Fibroblast of skin of right quadriceps (primary cell): ENCODE measurements at places on chromosomes 1 and 21.

DNA sequence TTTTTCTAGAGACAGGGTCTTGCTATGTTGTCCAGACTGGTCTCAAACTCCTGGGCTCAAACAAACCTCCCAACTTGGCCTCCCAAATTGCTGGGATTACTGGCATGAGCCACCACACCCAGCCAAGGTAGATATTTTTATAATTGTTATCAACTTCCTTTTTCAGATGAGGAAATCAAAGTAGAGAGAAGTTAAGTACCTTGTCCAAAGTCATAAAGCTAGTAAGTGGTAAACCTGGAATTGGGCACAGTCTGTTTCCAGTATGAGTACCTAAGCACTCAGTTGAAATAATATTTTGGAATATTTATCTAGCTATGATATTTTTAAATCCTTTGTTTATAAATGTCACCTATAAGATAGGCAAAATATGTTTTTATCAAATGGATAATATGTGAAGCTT lies 22.3 kb upstream of the PLEKHO1 start:
- no peak for DNase-seq

DNA sequence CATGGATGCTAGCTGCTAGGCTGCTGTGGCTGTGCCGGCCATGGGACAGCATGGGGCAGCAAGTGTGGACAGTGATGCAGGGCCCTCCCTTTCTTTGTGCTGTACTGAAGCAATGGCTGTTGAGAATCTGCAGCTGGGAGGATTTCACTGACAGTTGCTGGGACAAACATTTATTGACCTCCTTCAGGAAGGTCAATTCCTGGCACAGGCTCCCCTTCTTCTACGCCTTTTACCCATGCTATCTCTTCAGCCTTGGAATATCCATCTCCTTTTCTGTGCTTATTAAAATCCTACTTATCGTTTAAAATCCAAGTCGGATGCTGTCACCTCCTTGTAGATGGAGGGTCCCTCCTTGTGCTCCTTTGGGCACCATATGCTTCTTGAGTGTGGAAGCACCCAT lies 213.1 kb upstream of the USP24 start:
- no peak for DNase-seq

DNA sequence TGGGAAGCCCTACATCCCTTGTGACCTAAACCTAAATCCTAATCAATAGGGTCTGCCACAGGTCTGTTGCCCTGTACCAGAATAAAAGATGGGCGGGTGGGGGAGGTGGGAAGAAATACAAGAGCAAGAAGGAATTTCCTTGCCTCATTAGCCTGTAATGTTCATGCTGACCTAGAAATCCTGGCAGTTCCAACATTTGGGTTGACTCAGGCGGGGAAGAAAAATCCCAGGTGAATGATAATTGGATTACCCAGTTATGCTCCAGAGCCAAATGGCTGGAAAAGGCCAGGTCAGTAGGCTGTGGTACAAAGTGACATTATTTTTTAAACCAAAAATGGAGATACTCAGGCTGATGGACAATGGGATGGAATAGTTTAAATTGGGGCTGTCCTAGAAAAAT lies 27.3 kb upstream of the A3GALT2 start:
- DNase-seq = peak; percentile 64

GRCh38 chr21:14737922-14738321 lies 191.8 kb upstream of the SAMSN1 start:
- DNase-seq = peak; percentile 4

DNA sequence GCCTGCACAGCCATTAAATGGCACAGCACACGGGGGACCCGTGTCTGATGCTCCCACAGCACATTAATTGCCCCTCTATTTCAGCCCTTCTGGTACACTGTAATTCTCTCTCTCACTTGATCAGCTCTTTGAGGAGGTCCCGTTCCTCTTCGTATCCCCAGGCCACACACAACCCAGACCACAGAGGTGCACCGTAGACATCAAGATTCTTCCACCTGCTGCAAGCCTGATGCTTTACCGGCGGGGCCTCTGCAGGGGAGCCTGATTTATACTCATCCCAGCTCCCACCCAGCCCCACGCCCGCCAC lies 759 bp downstream of the SMYD3 start:
- no peak for DNase-seq

- DNase-seq = no peak
Observed at GRCh38 chr1:214510477-214510876, 40.9 kb downstream of the PTPN14 start.

- peak; percentile 44 for DNase-seq
Observed at GRCh38 chr1:84735483-84735882, 45.2 kb upstream of the SSX2IP start.

DNA sequence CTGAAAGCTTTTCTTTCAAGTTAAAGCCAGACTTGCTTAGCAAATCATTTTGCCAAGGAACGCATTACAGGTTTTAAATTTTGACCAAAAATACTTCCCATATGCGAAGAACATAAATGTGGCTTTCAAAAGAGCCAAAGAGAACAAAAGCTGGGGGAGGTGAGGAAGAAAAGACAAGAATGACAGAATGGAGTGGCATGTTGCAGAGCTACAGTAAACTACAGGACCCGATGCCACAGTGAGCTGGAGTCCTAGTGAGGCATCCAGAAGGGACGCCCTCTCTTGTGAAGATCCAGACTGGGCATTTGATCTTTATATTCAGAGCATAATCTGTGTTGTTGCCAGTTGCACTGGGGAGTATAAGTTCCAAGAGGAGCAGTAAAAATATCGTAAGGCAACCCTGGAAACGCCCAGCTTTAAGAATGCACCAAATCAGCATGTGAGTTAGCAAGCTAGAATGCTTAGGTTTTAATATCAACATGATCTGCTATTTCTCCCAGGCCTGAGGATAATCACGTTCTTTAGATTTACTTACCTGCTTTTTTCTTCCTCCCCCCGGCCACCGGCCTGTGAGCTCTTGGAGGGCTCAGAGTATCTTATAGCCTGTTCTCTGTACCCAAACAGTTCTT lies 48.4 kb upstream of the HOOK1 start:
- DNase-seq = peak; percentile 23

GRCh38 chr1:64004451-64005025 lies 198.9 kb upstream of the UBE2U start:
- no peak for DNase-seq

- DNase-seq = no peak
Observed at GRCh38 chr1:46302641-46303037, 777 bp downstream of the LRRC41 start.

GRCh38 chr1:173507847-173508209 lies 30.7 kb downstream of the PRDX6 start:
- no peak for DNase-seq

GRCh38 chr1:157025385-157025784 lies 20.2 kb downstream of the ARHGEF11 start:
- DNase-seq = no peak

GRCh38 chr1:66397192-66397591 lies 136.8 kb upstream of the SGIP1 start:
- no peak for DNase-seq

- no peak for DNase-seq
Observed at GRCh38 chr1:6392809-6393399, 663 bp downstream of the ACOT7 start.

- no peak for DNase-seq
Observed at GRCh38 chr1:155183775-155184221, 10.1 kb downstream of the TRIM46 start.

- DNase-seq = peak; percentile 83
Observed at GRCh38 chr21:25496825-25497482, 110.3 kb downstream of the MRPL39 start.

- DNase-seq = peak; percentile 1
Observed at GRCh38 chr1:175402336-175402735, 209.8 kb upstream of the KIAA0040 start.

- no peak for DNase-seq
Observed at GRCh38 chr1:201062511-201063091, 39.1 kb upstream of the KIF21B start.

DNA sequence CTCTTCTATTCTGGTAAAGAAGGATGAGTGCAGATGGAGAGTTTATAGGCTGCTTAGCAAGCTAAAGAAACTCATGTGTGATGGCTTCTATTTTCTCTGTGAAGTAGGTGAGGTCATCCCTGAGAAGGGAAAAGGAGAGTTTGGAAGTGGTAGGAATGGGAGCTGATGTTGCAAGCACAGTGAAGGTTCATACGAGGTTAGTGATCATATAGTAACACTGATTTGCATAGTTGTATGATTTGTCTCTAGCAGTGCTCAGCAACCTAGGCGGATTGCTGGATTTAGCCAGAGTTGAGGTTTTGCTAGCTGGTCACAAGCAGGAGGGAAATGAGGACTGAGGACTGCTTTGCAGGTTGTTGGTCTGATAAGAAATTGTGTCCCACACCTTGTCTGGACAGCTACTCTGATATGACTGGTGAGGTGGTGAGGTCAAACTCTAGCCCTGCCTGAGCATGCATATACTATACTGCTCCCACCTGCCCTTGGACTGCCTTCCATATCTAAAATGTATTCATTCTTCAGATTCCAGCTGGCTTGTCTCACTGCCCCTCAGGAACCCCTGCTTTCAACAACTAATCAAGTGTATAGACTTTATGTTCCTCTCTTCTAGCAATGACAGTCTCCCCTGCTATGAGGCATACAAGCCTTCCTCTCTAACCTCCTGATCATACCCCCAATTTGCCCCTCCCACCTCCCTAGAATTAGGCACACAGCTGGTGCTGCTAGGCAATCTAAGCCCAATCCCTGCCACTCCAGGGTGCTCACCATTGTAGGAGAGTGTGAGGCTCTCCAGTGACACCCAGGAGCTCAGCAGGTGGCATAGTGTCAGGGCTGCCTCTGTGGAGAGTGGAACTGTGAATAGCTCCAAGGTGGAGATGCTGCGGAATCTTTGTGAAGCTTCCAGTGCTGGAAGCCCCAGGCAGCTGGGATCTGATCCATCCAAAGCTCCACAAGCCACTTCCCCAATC lies 18.5 kb downstream of the LRRC41 start:
- peak; percentile 44 for DNase-seq

- peak; percentile 42 for DNase-seq
Observed at GRCh38 chr1:202144402-202145067, at the start of gene ARL8A. ARL8A (minus strand) TSS chr1:202144737; CDS start chr1:202144572, 165 bp downstream.

DNA sequence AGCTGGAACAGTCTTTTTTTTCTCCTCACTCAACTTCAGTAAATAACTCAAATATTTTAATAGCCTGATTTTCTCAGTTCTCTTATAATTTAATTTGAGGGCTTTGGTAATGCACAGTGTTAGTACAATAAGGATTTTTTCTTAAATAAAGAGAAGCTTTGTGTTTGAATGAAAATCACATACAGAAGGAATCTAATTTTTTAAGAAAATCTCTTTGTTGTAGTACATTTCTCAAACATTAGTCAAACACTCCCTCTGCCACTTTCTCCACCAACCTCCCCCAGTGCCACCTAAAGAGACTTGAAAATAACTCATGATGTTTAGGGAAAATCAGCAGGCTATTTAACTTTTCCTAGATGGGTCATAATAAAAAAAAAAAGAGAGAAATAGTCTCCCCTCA lies 42.3 kb upstream of the ACP6 start:
- no peak for DNase-seq

- peak; percentile 27 for DNase-seq
Observed at GRCh38 chr1:59568158-59568935, 246.4 kb upstream of the HOOK1 start.

DNA sequence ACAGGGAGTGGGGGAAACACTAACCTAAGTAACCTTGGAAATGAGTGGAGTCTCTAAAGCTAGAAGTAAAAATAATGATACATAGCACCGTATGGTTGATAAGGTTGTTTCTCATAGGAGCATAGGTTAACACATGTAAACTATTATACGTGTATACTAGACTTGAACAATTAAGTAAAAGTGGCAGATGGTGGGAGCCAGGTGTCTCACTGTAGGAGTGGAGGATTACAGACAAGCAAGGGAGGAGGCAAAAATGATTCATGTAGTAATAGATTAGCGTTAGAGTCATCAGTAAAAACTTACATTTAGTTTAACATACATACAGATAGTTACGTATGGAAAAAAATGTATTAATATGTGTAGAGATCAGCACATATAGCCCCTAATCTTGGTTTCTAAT lies 138.4 kb upstream of the DSCAM start:
- DNase-seq = no peak

DNA sequence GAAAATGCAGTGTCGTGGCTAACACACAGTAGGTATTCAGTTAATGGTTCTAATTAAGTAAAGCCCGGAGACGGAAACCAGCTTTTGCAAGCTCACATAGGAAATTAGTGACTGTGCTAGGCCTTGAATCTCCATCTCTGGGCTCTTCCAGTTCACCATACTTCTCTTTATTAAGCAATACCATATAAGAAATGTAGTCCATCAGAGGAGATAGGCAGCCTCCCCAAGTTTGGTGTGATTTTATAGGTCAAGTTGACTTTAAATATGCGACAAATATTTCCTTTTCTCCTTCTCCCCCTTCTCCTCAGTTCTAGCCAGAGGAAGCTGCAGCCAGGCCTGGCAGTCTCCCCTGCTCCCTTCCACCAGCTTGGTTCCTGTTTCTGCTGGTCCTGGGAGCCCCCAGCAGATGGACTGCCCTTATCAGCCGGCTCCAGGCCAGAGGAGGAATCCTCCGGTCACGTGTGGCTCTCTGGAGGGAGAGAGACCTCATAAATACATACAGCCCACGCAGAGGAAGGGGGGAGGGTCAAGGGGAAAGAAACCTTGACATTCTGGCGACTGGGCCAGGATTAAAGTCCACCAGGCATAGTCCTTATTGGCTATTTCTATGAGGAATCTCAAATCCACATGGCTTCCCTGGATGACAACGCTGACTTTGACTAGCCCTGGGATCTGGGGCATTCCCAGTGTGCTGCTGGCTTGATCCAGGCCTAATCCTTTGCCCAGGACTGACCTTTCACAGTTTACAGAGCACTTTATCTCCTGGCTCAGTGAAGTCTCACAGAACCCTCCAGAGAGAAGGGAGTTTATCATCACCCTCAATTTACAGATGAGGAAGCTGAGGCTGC lies 115.1 kb upstream of the JUN start:
- DNase-seq = no peak

DNA sequence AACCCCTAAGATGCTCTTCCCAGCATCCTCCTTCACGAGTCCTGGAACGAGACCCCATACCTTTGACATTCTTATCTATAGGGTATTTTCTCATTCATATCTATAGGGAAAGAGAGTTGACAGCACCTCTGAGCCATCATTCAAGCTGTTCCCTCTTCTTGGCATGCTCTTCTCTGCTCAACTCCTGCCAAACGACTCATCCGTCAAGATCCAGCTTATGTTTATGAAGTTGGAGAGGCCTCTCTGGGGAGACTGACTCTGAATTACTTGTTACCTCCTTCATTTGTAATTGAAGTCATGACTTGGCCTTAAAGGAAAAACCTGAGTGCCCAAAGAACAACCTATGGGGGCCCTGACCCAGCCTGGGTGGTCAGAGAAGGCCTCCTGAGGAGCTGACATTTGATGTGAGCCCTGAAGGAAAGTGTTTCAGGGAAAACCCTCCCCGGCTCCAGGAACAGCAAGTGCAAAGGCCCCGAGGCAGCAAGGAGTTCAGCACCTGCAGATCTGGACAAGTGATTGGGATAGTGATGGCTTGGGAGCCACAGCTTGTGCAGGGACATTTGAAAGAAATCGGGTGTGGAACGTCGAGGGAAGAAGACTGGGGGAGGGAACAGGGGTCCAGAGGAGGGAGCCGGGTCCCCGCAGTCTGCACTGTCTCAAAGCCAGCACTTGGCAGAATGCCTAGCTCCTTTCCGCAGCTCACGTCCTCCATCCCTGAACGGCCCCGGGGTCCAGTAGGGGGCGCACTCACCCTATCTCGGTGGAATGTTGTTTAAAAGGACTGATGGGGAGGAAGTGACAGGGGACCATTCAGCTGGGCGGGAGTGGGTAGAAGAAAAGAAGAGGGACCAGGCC lies 14.0 kb upstream of the CDA start:
- peak; percentile 78 for DNase-seq
